Effector memory CD4-positive, alpha-beta T cell (primary cell): ENCODE measurements at places on chromosomes 2 and 18.

DNA sequence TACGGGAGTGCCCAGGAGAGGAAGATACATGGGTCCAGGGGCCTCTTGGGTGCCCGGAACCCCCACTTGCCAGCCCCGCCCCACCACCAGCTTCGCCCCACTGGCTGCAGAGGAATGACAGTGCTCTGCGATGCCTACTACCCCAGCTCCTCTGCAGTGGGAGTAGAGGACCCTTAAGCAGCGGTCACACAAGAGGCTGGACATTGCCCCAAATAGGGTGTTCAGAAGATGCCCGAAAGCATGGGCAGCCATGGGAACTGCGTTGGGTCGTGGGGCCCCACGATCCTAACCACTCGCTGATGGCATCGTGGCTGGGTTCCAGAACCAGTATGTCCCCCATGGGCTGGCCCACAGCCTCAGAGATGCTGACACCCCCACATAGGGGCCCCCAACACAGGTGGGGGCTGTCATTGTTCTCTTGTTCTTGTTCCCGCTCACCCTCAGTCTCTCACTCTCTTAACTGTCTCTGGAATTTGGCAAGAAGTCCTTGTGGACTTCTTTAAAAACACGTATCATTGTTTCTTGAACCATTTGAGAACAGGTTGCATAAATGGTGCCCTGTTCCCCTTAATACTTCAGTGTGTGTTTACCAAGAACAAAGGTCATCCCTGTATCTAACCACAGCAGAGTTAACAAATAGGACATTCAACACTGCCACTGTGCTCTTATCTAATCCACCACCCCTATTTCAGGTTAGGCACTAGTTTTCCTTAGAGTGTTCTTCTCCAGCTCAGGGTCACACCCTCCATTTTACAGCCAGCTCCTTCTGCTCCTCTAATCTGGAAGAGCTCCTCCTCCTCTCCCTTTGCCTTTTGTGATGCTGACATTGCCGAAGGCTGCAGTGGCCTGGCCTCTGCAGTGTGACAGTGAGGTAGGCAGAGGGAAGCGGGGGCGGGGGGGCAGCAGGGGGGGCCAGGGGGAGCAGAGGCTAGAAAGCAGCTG, 76.3 kb downstream of the STPG4 start:
- no peak for DNase-seq

DNA sequence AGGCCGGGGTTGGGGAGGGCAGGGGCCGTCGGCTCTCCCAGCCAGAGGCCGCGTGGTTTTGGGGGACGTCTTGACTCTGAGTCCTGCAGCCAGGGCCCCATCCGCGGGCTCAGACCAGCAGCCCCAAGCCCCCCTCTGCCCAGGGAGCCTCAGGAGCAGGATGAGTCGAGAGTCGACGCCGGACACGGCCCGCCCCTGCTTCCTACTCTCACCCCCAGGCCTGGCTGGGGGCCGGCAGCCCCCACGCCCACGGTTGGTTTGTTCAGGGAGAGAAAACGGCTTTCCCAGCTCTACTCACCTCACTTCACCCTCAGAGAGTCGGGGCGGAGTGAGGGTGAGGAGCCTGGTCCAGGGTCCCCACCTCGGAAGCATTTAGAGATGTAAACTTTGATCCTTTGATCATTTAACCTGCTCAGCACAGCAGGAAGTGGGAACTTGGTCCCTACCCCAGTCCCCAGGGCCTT, 6.9 kb downstream of the SNORC start:
- DNase-seq: no peak

DNA sequence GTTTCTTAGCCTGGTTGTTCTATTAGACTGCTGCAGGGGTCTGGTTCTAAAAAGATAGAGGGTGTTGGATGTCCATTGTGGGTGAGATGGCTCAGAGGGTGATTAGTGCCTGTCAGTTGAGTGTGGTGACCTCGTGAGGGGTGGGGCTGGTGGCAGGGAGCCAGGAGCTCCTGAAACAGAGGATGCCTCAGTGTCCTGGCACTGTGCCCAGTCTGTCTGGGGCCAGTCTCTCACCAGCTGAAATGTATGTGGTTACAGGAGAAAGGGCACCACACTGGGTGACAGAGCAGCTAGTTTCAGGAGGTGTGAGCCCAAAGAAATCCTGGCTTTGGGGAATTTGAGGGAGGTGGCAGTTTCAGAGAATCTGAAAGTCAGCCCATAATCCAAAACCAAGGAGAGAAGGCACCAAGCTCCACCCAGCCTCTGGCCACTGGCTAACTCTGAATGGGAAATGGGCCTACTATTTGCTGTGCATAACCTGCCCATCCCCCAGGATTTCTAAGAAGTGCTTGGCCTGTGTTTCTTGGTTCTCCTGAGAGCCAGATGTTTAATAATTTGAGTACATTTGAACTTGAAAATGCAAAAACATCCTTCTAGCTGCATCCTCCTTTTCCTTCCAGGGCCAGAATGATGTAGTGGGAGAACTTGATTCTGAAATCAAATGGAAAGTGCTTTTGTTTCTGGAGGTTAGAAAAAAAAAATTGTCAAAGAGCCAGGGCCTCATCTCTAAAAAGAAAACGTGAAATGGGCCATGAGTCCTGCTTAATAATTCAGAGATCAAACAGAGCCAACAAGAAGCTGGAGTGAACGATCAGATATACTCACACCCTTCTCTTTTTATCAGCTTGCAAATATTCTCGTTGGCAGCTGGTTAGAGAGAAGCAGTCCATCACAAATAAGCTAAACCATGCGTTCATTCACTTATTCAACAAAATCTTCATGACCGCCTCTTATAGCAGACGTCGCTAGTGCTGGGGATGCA, 92.3 kb downstream of the B3GNT2 start:
- peak; percentile 17 for DNase-seq

DNA sequence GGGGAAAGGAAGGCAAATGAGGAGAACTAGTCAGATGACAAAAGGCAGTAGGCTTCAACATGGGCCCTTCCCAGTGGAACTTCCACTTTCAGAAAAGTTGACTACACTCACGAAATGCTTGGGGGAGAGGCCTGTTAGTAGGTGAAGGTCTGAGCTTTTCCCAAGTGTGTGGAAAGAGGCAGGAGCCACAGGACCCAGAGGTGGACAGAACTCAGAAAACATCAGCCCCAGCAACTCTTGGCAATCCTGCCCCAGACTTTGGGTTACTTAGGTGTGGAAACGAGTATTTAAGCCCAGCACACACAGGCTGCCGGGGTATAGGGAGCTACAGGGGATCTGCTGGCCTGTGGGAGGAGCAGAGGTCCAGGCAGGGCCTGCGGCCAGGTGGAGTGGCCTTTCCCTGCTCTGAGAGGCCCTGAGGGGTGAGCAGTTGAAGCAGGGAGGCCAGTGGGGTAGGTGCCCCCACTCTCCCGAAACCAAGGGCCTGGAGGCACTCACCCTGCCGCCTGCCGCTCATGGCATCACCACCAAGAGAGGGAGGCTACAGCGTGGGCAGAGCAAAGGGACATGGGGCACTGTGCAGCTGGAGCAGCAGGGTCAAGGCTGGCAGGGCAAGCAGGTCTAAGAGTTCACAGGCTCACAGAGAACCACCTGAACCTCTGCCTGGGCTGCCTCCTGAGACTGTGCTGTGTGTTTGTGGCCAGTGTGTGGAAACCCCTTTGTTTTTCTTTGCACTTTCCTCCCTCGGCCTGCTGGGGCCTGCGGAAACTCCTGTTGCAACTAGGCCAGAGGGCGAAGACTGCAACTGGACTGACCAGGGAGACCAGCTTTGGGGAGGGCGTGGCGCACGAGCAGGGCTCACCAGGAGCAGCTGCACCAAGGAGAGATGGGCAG, 130.7 kb upstream of the SERTAD2 start:
- no peak for DNase-seq

DNA sequence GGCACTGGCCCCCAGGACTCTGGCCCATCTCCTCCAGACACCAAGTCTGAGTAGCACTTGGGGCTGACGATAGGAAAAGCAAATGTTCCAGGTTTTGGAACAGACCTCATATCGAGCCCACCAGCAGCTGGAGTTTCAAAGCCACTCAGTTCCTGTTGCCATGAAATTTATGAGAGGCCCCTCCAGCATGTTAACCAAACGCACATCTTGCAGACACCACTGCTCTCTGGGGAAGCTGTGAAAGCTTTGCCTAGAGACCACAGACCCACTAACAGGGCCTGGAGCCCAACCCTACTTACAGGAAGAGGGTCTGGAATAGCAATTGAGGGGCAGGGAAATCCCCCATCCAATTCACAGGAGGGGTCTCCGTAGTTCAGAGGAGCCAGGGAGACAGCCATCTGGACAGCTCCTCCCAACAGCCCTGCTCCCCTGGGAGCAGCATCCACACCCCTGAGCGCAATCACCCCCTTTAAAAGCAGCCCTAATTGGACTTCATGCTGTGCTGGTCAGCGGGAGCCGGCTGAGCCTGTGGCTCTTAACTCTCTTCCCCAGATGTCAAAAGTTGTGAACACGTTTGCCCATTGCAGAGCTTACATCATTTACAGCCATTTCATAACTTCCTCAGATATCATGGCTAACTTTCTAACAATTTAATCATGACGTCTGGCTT, 81.3 kb downstream of the TGFA start:
- DNase-seq: no peak

GRCh38 chr2:64204703-64205102, 60.5 kb upstream of the PELI1 start:
- DNase-seq: no peak

GRCh38 chr2:191938779-191939178, 91.9 kb upstream of the CAVIN2 start:
- no peak for DNase-seq

DNA sequence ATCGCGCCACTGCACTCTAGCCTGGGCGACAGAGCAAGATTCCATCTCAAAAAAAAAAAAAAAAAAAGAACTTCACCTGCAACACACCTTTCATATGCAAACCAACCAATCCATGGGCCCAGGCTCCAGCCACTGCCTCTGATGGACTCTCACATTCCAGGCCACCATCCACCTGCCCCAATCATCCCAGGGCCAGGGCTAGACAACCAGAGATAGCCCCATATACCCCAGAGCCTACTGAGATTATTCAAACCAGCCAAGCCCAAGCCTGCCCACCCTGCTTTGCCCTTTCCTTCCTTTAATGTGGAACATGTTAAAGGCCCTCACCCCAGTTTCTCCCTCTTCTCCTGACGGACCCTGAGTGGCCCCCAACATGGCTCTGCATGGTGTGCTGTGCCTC, 57.0 kb downstream of the MRPL35 start:
- DNase-seq: no peak

- no peak for DNase-seq
These were observed 5.1 kb downstream of the SCG2 start for GRCh38 chr2:223597076-223597475.
